ENCODE measurements at places on chromosomes 5 and 9. TPM values are rescaled to one million over a fixed set of nuclear protein-coding genes. Genes with fewer than 3 reads are reported as not detected.
A peak's percentile ranks its signal among the peaks of the same experiment; 100 is the strongest.

Gene PRLR
- not detected for total RNA-seq

DNA sequence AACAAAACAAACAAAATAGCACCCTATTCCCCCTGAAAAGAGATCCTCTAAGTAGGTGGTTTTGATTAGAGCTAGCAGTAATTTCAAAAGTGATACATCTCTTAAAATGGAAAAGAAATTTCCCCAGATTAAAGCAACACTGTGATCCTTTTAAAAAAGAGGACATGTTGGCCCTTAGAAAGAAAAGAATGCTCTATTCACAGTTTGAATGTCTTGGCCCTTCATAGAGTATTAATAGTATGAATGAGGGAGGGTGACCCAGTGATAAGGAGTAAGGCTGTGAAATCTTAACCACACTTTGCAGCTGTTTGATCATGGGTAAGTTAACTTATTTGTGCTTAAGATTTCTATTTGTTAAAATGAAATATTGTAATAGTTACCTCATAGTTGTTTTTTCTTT is 467.7 kb upstream of the MEF2C start:
- no peak for DNase-seq

DNA sequence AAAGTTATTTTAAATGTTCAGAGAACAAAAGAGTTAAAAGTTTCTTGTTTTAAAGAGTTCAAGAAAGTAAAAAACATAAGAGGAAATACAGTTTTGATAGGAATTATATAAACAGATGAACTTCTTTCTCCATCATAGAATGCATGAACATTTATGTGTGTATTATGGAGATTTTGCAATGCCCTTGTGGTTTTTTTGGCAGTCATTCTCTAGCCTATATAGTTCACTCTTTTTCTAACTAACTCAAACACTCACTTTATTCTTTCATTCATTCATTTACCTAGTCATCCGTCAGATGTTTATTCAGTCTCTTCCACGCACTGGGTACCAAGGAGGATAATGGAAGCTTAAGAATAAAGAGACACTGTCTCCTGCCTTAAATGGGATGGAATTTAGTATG is 195.9 kb upstream of the VLDLR start:
- no peak for DNase-seq

- DNase-seq = no peak
These were observed 280.1 kb downstream of the DNAH5 start for GRCh38 chr5:13664377-13664776.

- DNase-seq = no peak
These were observed 78.7 kb upstream of the SH3PXD2B start for GRCh38 chr5:172533058-172533398.

DNA sequence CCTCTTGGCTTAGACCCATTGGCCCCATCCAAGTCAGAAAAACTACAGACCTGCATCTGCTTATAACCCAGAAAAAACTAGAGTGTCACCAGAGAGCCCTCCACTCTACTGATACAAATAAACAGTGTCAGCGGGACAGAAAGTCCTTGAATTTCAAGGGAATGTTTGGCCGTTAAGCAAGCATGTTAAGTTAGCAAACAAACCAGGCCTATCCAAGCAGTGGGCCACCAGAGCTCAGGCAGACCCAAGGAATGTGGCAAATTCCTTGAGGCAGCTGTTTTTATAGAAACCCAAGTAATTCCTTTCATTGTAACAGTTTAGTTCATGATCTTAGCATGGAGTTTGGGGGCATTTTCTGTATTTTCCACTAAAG is 70.9 kb downstream of the PRLR start:
- peak; percentile 36 for DNase-seq

GRCh38 chr5:141598391-141599345 is 20.1 kb downstream of the DIAPH1 start:
- DNase-seq = no peak

DNA sequence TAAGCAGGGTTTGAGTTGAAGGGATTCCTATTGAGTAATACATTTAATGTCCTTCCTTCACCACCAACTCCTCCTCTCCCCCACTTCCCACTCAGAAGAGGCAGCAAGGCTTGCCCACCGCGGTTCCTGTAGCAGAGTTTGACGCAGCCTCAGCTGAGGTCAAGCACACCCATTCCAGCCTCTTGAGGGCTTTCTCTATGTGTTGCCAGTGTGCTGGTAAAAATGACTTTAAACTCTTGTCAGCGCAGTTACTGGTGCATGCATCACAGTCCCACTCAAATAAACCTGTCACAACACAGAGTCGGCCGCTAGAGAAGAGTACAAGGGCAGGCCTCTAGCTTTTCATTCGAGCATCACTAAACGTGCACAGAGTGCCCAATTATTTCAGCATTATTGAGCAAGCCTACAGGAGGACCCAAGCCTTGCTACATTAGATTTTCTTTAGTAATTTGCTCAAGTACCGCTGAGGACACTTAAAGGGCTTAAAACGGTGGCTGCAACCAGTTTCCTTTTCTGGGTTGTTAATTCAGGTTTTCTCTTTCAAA is 79.6 kb downstream of the TLE4 start:
- DNase-seq = no peak

- DNase-seq = no peak
These were observed 1.3 kb upstream of the PRR7 start for GRCh38 chr5:177445052-177445916.

Data from SJCRH30 (cell line).